Dermis blood vessel endothelial cell (primary cell): ENCODE measurements at places on chromosomes 12 and 14. TPM values are rescaled to one million over a fixed set of nuclear protein-coding genes. Genes with fewer than 3 reads are reported as not detected.
A peak's percentile ranks its signal among the peaks of the same experiment; 100 is the strongest.

Gene CD4
- total RNA-seq = not detected in 2 replicates

Gene SYNDIG1L
- total RNA-seq = not detected in 2 replicates

Gene BTBD6
- 68.1 and 81.5 TPM in 2 replicates for total RNA-seq

Gene C12orf50
- total RNA-seq = not detected in 2 replicates

Gene EID3
- total RNA-seq = 5.4 and 6.8 TPM in 2 replicates

Gene RASAL1
- total RNA-seq = under 0.01 and 0.05 TPM in 2 replicates

Gene LIN7A
- total RNA-seq = 0.19 and 1.2 TPM in 2 replicates

Gene PLEKHA5
- total RNA-seq = 12.8 and 13.8 TPM in 2 replicates

Gene SMCO2
- 0.23 and 0.34 TPM in 2 replicates for total RNA-seq

Gene PROX2
- not detected in 2 replicates for total RNA-seq

Gene TMEM30B
- 0.33 and 0.34 TPM in 2 replicates for total RNA-seq

Gene HOXC13
- not detected in 2 replicates for total RNA-seq

GRCh38 chr12:119819322-119819721 lies 57.8 kb downstream of the CIT start:
- no peak for DNase-seq

- peak; percentile 60 for DNase-seq
Observed at GRCh38 chr14:90426663-90427062, 29.8 kb downstream of the CALM1 start.

GRCh38 chr12:102439426-102440405 lies 40.6 kb downstream of the IGF1 start:
- DNase-seq = peak; percentile 13

GRCh38 chr12:24127919-24128721 lies 178.7 kb upstream of the SOX5 start:
- DNase-seq = no peak

DNA sequence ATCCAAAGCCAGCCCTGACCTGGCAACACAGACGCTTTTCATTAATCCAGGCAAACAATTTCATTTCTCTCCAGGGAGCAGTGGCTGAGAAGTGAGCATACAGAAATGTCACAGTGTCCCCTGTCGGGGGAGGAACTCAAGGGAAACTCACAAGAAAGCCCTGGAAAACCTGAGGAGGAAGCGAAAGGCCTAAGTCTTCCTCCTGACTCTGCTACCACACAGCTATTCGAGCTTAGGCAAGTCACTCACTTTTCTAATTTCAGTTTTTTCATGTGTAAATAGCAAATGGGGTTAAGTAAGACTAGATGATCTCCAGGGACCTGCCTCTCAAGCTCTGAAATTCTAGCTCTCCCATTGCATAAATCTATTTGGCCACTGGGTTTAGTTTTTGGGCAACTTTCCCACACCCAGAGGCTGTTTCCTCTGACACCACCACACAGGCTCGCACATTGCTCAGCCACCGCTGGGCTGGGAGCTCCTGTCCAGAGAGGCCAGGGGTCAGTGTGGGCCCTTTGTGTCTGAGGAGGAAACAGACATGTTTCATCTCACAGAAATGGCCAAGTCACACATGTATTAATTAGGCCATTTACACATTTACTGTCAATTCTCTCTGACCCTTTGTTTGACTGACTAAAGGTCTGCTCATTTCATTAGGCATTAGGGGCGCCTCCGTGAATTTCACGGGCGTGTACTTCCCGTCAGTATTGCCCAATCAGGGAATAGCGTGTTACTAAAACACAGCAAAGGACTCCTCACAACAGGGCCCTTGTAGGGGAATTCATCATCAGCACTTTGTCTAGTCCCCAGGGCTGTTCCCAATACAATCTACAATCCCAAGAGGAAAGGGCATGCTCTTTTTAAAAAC lies 9.8 kb upstream of the PNMA1 start:
- peak; percentile 96 for DNase-seq

DNA sequence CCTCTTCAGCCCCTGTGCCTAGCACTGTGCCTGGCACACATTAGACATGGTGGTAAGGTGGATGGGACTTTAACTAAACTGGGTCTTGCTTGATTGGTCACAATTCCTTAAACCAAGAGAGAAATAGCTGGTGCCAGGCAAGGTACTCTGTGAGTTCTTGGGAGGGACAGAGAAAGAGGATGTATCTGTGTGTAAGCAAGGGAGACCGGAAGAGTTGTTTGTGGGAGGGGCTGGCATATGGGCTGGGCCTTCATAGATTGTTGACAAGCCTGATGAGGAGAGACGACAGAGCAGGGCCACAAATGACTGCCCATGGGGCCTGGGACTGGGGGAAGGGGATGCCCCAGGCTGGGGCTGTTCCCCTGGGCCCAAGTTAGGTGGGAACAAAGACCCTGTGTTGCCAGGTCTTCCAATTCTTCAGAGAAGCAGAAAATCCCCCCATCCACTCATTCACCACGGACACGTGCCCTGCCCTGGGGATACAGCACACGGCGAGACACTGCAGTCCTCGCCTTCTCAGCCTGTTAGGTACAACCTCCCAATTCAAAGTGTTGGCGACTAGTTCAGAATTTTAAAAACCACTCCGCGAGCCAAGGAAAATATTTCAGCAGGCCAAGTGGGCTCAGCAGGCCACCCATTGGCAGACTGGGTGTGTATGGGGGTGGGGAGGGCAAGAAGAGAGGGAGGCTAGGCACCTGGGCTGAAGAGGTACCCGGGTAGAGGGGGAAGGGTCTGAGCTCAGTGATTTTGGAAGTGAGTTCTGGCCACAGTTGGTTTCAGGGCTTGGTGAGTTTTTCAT lies 11.4 kb upstream of the CYP46A1 start:
- no peak for DNase-seq

DNA sequence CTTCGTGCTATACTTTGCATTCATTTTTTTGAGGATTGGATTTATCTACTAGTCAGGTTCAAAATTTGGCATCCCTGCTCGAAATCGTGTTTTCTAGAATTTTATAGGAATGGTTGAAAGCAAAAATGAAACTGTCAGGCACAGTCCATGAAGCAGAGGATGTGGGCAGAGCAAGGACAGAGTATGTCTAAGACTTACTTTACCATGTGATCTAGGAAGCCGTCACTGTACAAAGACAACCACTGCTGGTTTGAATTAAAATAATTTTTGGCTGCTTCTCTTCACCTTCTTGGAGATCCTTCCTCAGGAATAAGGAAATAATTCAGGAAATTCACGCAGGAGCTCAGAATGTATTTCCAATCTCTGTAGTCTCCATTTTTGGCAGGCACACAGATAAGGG lies 31.6 kb upstream of the SGPP1 start:
- DNase-seq = peak; percentile 16

DNA sequence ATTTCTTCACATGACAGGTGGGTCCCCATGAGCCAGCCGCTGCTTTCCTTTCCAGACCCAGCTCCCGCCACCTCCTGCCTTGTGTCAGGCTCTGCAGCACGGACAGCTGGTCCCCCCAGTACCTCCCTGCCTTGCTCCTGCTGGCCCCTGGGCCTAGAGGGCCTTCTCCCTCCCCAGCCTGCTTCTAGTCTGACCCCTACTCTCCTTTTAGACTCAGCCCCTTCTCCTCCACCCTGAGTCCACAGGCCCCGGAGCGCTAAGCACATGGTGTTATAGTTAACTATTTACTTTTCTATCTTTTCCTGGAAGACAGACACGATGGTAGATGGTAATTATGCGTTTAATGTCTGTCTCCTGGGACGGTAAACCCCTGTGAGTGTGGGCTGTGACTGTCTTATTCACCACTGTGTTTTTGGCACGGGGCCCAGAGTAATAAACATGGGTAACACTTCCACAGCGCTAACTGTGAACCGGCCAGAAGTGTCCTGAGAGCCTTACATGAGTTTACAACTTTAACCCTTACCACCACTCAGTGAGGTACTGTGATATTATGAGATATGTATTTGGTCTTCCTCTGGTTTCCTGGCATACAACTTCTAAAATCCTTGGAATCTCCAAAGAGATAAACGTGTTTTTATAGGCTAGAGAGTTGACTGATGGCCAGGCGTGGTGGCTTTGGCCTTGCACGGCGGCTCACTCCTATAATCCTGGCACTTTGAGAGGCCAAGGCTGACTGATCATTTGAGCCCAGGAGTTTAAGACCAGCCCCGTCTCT lies 41.2 kb downstream of the DGLUCY start:
- DNase-seq = peak; percentile 87

DNA sequence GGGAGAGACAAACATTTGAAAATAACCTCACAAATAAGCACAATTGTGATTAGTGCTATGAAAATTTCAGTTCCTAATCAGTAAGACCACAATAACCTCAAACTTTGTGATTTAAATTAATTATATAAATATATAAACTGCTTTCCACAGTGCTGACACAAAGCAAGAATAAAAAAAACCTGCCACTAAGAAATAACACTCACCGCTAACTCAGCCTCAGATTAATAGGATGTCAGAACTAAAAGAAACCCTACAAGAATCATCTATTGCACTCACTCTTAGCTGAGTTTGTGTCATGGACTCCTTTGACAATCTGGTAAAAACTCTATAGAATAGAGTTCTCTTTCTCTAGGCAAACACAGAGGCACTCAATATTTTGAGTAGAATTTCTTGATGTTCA lies 68.4 kb downstream of the SLC41A2 start:
- DNase-seq = no peak

- DNase-seq = no peak
Observed at GRCh38 chr12:124763594-124763979, 100.1 kb downstream of the SCARB1 start.

- DNase-seq = no peak
Observed at GRCh38 chr12:131530041-131530332, 180.9 kb upstream of the SFSWAP start.

DNA sequence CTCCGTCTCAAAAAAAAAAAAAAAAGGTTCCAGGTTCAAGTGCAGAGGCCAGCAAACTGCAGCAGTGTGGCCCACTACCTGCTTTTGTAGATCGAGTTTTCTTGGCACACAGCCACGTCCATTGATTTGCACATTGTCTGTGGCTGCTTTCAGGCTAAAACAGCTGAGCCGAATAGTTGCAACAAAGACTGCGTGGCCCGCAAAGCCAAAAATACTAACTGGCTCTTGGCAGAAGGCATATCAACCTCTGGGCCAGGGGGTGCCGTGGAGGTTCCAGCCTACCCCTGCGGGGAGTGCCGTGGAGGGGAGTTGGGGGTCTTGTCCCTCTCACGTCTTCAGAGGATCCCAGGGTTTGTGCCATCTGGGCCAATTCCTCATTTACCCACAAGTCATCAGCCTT lies 170.1 kb downstream of the ADGRD1 start:
- DNase-seq = no peak

GRCh38 chr12:59928416-59928815 lies 332.6 kb downstream of the SLC16A7 start:
- no peak for DNase-seq

GRCh38 chr14:89807892-89808291 lies 146.6 kb downstream of the EFCAB11 start:
- DNase-seq = no peak

DNA sequence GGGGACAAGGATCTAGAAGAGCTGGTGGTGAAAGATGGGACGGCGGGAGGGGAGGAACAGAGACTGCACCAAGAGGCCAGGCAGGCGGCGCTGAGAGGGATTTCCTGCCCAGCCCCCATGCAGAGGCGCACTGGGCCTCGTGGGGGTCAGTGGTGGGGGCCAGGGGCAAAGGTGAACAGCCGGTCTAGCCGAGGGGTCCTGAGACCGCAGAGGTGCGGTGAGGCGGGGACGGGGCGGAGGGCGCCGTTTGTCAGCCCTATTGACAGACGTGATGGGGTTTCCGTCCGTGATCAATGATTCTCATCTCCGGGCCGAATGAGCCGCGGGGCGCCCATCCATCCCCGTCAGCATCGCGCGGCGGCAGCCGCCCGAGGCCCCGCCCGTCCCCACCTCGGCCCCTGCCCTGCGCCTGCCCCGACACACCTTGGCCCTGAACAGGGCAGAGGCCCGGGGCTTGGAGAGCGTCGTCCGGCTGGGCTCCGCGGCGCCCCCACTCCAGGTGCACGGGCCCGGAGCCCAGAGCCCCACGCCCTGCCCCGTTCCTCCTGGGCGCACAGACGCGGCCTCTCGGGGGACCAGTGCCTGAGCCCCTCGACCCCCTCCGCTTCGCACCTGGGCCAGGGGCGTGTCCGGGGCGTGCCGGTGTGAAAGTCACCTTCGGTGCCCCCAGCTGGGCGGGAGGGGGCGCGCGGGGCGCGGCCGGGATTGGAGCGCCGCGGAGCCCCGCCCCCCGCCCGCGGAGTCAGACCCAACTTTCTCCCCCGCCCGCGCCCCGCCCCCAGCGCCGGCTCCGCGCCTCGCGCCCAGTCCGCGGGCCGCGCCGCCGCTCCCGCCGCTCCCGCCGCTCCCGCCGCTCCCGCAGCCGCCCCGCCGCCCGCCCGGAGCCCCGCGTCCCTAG lies at the start of gene NXPH4:
NXPH4 (plus strand) TSS at position 781 of the 898 bp plus-strand sequence. CDS start 176 bp downstream, outside the sequence.
- no peak for DNase-seq

- no peak for DNase-seq
Observed at GRCh38 chr14:24840204-24840893, 206.4 kb upstream of the GZMB start.

DNA sequence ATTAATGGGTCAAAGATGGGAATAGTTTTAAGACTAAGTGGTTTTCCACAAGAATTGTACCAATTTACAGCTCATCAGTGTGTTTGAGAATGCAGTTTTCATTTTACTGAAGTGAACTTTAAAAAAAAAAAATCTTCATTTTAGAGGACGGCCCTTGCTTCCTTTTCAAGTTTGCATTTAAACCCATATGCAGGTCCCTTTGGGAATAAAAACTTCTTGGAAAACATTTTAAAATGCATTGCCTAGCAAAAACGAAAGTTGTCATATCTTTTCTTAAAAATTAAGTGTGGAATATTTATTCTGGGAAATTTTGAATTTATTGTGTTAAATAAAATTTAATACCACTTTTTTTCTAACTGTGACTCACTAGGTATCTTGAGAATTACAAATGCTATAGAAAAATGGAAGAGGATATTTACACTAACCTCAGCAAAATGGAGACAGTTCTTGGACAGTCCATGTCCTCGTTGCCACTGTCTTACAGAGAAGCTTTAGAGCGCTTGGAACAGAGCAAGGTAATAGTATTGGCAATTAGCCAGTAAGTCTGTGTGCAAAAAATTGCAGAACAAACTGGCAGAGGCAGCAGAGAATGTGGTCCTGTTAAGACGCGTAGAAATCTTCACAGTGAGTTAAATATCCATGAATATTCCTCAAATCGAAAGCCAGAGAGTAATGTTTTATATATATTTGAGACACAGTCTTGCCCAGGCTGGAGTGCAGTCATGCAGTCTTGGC lies 209.7 kb downstream of the SYNE2 start:
- no peak for DNase-seq

GRCh38 chr14:31920989-31921650 lies 156.0 kb upstream of the ARHGAP5 start:
- no peak for DNase-seq

DNA sequence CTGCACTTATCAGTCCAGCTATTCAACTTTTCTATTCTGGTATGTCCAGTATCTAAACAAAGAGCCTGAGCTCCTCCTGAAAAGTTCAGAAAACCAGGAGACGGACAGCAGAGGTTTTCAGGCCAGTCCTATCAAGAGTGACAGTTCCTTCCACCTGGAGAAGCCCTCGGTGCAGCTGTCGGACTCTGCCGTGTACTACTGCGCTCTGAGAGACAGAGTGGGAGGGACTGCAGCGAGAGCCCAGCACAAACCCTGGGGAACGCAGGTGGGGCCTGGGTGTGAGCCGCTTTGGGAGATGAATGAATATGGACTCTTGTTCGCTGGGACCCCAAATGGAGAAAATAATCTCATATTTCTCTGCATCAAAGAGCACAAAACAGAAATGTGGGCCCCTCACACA lies 329.8 kb upstream of the OR4E1 start:
- no peak for DNase-seq

- no peak for DNase-seq
Observed at GRCh38 chr14:75725481-75725880, 64.4 kb downstream of the TTLL5 start.

GRCh38 chr12:130714591-130715149 lies 1.4 kb downstream of the RIMBP2 start:
- no peak for DNase-seq
